ENCODE measurements at places on chromosomes 5 and 9. TPM values are rescaled to one million over a fixed set of nuclear protein-coding genes. Genes with fewer than 3 reads are reported as not detected.

- H3K27me3 ChIP-seq, result no peaks in the 10 kb centered on the region
- H3K36me3 ChIP-seq, result no peaks in the 10 kb centered on the region
Measured at GRCh38 chr5:80072103-80073073, 37.2 kb downstream of the THBS4 start.

- no peaks in the 10 kb centered on the region for H3K4me1 ChIP-seq
- no peaks in the 10 kb centered on the region for H3K36me3 ChIP-seq
- peak; percentile 50 for DNase-seq
- H3K4me3 ChIP-seq, result no peak overlapping the region
Measured at GRCh38 chr5:92775711-92776615, 805.1 kb downstream of the NR2F1-AS1 start.

PSAT1 gene
- 376 TPM for total RNA-seq

DNA sequence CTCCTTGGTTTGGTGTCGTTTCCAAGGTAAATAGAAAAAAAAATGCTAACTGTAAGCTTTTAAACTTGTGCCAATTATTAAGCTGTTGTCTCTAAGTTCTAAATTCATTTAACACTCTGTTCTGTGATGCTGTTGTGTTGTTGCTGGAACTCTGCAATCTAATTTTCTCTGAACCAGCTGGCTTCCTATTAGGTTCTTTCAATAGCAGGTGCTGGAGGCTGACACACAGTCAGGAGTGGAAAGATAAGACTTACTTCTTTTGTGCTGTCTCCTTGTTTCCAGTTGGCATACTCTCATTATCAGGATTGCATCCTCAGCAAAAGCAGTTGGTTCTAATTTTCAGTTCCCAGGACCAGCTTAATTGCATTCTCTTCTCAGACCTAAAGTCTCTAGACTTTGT lies 1252.6 kb upstream of the NUDT12 start:
- H3K4me3 ChIP-seq, result no peak overlapping the region
- H3K4me1 ChIP-seq, result no peaks in the 10 kb centered on the region
- no peaks in the 10 kb centered on the region for H3K27me3 ChIP-seq
- no peak overlapping the region for H3K27ac ChIP-seq
- no peaks in the 10 kb centered on the region for H3K36me3 ChIP-seq

GARNL3 gene
- 0.43 TPM for total RNA-seq

OR1B1 gene
- total RNA-seq, result not detected

- H3K4me3 ChIP-seq, result no peak overlapping the region
- H3K36me3 ChIP-seq, result no peaks in the 10 kb centered on the region
- H3K4me1 ChIP-seq, result peaks cover 4% of the 10 kb centered on the region
- H3K27ac ChIP-seq, result no peak overlapping the region
Measured at GRCh38 chr9:97808415-97808814, 44.6 kb upstream of the FOXE1 start.

DNA sequence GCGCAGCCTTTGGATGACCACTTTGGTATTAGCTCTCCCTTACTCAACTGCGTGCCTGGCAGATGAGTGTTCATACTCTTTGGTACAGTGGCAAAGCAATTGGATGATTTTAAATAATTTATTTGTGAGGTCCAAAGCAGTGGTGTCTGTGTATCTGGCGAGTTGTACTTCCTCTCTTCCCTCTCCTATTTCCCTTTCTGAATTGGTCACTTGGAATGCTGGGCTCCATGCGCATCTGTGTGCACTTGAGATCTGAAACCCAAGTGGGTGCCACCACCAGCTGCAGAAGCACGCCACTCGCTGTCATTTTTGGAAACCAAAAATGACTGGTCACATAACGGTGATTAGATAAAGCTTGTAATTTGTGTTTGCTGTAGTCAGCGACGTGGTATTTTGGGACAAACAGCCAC lies 386.0 kb upstream of the KLF4 start:
- no peaks in the 10 kb centered on the region for H3K27me3 ChIP-seq
- peak; percentile 81 for DNase-seq
- H3K36me3 ChIP-seq, result no peaks in the 10 kb centered on the region
- peak overlapping the region; percentile 91 for H3K27ac ChIP-seq
- H3K4me1 ChIP-seq, result peaks cover 21% of the 10 kb centered on the region
- H3K4me3 ChIP-seq, result no peak overlapping the region

IGFBPL1 gene
- total RNA-seq, result 0.76 TPM

GRCh38 chr5:52560366-52560765 lies 227.3 kb upstream of the ITGA1 start:
- no peaks in the 10 kb centered on the region for H3K36me3 ChIP-seq
- H3K4me3 ChIP-seq, result no peak overlapping the region
- H3K27ac ChIP-seq, result no peak overlapping the region

- H3K27ac ChIP-seq, result no peak overlapping the region
- H3K27me3 ChIP-seq, result peaks cover 5% of the 10 kb centered on the region
Measured at GRCh38 chr5:14598225-14598624, 16.6 kb downstream of the OTULINL start.

GRCh38 chr5:1921711-1922110 lies 39.0 kb upstream of the IRX4 start:
- H3K4me3 ChIP-seq, result no peak overlapping the region
- H3K27ac ChIP-seq, result no peak overlapping the region
- H3K36me3 ChIP-seq, result no peaks in the 10 kb centered on the region

TMEM174 gene
- total RNA-seq, result not detected

Data from GM23248 (cell line).